Stimulated activated CD8-positive, alpha-beta memory T cell treated with anti-CD3 and anti-CD28 coated beads, Interleukin-15, amount 100 ng/mL, for 48 hours (primary cell): ENCODE measurements at places on chromosomes 5 and 9.

DNA sequence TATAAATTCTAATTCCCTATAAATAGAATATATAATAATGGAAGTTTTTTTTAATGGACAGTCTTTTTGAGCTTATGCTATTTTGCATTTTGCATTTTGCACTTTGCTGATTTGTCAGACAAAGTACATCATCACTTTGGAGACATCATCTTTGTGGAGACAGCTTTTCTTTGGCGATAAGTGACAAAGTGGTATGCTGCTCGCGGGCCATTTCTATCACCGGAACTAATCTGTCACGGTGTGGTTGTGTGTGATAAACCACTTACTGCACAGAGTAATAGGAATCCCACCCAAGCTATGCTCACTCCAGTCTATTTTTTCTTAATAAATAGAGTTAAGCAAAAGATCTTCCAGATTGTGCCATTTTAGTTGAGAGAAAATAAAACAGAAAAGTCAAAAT is 133.1 kb downstream of the MACIR start:
- no peak for DNase-seq

DNA sequence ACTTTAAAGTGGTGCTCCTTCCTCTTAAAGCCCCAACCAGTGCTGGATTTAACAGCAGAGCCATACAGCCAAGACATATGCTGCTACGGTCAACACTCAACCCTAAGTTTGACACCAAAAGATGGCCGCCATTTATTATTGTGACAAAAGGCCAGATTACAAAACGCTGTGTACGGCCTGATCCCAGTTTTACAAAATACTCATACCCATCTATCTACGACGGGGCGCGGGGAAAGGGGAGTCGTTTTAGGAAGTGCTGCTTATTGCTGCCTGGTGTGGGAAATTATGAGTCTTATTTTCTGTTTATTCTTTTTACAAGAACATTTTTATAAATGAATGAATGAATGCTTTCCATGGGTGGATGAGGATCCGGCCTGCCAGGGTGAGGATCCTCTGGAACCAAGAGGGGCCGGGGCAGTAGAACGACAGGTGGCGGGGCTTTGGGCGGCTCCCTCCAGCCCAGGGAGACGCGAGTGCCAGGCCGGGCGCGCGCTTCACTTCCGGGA is 457 bp upstream of the IDNK start:
- no peak for DNase-seq

- no peak for DNase-seq
Measured at GRCh38 chr5:145697251-145697990, 137.7 kb downstream of the PRELID2 start.

GRCh38 chr9:72149231-72149975 is at the start of gene GDA:
GDA (plus strand) TSS chr9:72149440; CDS start chr9:72149560, 120 bp downstream.
- no peak for DNase-seq

DNA sequence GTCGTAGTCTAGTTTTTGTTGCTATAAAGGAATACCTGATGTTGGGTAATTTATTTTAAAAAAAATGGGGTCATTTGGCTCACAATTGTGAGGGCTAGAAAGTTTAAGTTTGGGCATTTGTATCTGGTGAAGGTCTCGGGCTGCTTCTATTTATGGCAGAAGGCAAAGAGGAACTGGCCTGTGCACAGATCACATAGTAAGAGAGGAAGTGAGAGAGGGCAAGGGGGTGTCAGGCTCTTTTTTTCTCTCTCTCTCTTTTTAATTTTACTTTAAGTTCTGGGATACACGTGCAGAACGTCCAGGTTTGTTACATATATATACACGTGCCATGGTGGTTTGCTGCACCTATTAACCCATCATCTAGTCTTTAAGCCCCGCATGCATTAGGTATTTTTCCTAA is 453.3 kb downstream of the DIRAS2 start:
- DNase-seq, result no peak

GRCh38 chr5:956941-957747 is 51.5 kb upstream of the NKD2 start:
- peak; percentile 47 for DNase-seq

DNA sequence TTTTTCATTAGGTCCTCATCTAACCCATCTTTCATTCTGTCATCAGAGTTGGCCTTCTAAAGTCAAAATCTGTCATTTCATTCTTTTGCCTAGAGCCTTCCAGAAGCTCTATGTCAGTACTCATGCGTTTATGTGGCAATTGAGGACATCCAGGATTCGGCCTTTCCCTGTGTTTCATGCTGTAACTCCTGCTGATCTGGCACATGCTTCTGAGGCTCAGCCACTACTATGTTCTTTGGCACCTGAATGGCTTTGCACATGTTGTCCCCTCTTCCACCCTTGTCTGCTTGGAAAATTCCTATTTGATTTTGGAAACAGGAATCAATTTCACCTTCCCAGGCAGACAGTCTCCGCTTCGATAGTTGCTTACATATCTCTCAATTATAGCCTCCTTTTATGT is 84.9 kb downstream of the GDNF start:
- no peak for DNase-seq

GRCh38 chr9:100011062-100011681 is 87.6 kb downstream of the ERP44 start:
- DNase-seq, result no peak

- peak; percentile 88 for DNase-seq
Measured at GRCh38 chr9:113150670-113151611, at the start of gene SLC31A2. SLC31A2 (plus strand) TSS chr9:113151007; CDS start chr9:113151075, 68 bp downstream.

DNA sequence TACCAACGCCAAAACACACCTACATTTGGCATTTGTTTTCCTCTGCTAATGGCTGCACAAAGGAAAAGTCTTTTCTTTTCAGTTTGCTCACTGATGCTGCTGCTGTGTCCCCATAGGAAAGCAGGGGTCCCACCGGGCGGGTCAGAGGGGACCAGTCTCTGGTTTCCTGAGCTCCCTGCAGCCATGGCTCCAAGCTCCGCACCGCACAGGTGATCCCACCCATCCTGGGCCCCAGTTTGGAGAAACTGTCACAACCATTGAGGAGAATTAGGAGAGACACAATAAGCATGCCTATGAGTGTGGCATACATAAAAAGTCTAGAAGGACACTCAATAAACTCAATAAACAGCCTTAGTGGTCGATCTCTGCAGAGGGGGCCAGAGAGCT is 19.9 kb downstream of the MED10 start:
- no peak for DNase-seq

DNA sequence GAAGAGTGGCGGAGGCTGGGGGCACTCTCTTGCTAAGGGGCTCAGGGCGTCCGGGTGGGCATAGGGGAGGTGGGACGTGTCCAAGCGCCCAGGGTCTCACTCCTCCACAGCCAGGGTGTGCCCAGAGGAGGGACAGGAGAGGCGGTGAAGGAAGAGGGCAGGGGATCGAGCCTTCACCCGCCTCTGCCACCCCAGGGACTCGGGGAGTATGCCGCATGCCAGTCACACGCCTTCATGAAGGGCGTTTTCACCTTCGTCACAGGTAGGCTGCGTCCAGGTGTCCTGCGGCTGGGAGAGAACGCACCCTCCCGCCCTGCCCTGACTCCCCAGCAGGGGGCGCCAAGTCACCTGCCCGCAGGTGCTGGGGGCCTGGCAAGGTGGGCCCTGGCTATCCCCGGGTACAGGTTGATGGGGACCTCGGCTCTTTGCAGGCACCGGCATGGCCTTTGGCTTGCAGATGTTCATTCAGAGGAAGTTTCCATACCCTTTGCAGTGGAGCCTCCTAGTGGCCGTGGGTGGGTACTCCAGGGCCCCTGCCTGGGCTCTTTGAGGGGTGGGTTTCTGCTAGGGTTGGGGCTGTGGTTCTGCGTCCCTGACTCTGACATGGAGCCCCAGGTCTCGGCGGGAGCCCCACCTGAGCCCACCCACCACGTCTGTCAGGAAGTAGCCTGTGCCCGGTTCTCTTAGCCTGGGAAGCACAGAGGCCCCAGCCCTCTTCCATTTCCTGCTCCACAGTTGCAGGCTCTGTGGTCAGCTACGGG is 552 bp downstream of the TMEM141 start:
- DNase-seq, result peak; percentile 38

DNA sequence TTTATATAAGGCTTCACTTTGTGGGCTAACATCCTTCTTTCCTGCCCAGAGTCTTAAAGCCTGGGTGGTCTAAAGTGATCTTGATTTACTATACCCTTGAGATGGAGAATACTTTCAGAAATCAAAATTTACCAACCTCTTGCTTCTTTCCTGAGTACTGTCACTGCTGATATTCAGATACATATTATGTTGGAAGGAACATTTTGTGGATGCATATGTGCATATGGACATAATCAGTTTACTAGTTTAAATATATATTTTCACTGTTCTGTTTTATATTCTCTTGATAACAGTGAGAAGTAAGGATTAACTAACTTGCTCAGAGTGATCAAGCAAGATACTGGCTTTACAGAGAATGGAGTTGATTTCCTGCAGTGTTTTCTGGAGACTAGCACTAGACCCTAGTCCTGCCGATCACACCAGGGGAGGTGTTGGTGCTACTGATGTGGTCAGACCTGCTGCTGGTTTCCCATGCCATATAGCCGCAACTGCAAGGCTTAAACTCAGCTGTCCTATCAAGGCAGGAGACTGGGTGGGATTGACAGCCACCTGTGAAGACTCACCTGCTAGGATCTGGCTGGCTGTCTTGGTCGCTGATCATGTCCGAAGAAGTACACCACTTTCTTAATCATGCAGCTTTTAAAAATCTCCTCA is 57.6 kb downstream of the SLF1 start:
- DNase-seq, result no peak

GRCh38 chr5:6448622-6449464 is at the start of gene UBE2QL1:
UBE2QL1 (plus strand) TSS chr5:6448859; CDS start chr5:6448894, 35 bp downstream.
- DNase-seq, result no peak

DNA sequence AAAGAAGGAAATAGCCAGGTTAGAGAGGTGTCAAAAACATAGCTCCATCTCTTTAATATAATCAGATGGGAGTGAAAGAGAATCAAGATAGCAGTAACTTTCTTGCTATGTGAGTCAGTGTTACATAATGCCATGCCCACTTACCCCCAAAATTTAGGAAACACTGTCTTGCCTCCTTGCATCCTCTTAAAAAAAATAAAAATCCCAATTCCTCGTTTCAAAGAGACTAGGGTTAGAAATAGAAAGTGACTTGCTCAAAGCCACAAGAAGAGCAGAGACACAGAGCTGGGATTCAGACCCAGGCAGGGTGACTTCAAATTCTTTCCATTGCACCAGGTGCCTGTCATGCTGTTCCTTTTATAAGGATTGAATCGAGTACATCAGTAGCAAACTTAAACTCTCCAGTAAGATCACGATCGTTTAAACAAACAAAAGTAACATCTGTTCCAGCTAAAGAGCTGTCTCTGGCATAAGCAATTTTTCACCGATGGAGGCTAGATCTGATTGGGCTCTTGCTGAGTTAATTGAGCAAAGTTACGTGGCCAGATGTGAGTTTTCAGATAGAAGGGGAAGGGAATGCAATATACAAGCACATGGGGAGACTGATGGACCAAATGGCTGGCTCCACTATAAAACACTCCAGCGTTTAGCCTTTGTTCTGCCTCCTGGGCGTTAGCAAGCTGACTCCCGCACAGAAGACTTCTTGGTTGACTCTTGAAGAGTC is 176.9 kb downstream of the PALM2AKAP2 start:
- DNase-seq, result no peak

GRCh38 chr5:38013107-38013506 is 173.3 kb upstream of the GDNF start:
- no peak for DNase-seq

- no peak for DNase-seq
Measured at GRCh38 chr5:104494083-104494482, 931.5 kb upstream of the NUDT12 start.

- no peak for DNase-seq
Measured at GRCh38 chr5:1118738-1119137, 6.9 kb upstream of the SLC12A7 start.

DNA sequence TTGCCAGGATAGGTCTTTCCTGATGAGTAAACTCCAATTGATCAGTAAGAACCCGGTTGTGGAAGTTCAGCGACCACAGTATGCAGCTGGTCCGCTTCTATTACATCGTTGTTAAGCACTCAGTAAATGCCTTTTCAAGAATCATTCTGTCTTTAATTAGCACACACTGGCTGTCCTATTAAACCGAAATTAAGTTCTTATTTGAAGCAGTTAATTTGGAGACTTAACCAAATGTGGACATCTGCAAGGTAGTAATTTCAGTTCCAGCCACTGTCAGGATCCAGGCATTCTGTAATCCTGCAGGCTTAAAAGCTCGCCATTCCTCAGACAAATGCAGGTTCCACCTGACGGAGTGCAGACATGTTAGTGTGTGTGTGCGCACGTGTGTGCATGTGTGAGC is 254.6 kb downstream of the IRX2 start:
- no peak for DNase-seq

DNA sequence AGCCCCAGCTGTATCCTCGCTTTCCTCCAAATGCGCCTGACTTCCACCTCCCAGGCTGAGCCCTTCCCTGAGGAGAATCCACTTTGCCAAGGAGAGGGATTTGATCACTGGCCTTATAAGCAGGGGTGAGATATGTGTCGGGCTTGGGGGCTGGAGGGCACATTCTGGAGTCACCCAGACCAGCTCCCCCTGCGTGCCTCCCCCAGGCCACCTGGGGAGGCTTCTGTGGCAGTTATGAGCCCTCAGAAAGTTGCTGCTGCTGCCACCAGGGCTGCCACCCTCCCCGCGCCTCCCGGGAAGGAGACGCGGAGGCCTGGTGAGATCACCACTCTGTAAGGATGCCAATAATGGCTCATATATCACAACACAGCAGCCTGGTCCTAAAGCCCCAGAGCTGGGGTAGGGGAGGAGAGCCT is 211.5 kb downstream of the PAPPA start:
- DNase-seq, result no peak

DNA sequence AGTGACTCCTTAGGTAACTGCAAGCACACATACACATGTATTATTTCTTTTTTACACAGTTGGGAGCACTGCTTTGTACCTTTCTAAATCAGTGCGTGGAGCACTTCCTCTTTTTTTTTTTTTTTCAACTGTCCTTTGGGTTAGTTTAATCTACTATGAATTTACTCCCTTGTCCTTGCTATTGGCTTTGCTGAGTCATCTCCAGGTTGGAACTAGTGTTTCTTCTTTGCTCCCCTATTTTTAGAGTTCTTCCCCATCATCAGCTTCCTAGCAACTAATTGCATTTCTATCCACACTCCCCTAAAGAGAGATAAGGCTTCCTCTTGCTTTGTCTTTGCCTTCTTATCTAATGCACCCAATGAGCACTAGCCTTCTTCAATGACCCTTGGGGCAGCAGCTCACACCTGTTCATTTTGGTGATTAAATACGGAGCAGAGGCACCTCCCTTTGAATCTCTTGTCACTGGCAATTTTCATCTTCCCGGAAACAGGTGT is 24.3 kb downstream of the S100Z start:
- DNase-seq, result no peak

DNA sequence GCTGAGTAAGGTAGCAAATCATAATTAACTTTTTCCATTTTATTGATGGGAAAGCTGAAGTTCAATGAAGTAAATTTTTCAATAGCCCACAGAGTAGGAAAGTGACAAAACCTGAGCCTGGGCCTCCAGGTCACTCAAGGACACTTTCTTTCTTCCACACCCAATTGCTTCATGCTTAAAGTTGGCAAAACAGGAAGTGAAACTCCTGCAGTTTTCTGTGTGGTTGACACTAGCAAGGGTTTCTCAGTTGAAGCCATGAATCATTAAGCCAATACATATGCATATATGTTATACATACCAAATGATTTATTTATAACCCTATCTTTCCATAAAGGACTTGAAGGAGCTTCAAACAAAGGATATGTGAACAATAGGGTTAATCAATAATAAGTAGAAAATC is 13.9 kb downstream of the TLR4 start:
- no peak for DNase-seq
